ENCODE measurements at places on chromosomes 4 and X.
A peak's percentile ranks its signal among the peaks of the same experiment; 100 is the strongest.

- no peak for DNase-seq
Observed at GRCh38 chr4:128550060-128550459, 259.4 kb upstream of the JADE1 start.

DNA sequence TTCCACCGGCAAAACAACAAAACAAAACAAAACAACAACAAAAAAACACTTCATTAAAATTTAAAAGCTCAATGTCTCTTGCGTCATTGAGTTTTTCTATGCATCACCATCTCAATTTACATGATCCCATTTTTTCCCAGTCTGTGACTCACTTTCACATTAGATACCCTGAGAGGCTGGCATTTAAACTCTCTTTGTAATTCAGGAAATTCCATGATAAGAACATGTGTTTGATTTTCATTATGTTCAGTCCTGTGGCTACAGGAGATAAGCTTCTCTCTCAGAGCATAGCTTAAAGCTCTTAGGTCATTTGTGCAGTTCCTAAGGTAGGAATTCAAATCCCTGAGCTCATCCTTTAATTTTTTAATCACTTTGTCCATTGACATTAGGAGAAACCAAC is 104.6 kb downstream of the NBDY start:
- no peak for DNase-seq

DNA sequence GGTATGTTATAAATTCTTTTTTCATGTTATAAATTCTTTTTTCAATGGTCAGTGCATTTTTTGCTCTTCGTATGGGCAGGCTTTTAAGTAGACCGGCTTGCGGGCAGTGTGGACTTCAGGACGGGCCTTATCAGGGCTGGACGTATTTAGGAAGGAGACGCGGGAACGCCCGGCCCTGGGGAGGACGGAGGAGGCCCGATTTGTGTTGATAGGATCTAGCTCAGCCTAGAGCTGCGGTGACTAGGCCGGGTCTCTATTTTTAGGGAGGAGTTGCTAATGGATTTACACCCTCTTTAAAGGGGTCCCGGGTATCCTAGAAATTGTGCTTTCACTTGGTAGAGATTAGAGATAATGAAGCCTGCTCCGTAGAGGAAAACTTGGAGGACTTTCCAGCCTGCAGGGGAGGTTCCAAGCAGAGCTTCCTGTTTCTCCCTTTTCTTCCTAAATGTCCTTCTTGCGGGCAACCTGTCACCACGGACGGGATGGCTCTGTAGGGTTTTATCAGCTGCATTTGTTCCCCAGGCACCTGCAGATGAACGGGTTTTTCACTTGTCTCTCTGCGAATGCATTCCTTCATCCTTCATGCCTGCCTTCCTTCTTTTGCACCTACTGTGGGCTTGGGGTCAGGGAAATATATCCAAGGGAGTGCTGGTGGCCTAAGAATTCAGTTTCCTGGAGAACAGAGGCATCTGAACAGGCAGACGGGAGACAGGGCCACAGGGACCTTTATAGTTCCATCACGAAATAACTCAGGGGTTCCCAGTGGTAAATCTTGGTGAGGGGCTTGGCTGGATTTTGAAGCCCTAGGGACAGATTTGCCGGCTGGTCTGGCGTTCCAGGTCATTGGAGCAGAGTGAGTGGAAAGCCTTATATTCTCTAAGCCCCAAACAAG is 1.4 kb downstream of the CD99 start:
- DNase-seq: peak; percentile 63

GRCh38 chr4:57078685-57079521 is 31.3 kb downstream of the IGFBP7 start:
- DNase-seq: peak; percentile 36

DNA sequence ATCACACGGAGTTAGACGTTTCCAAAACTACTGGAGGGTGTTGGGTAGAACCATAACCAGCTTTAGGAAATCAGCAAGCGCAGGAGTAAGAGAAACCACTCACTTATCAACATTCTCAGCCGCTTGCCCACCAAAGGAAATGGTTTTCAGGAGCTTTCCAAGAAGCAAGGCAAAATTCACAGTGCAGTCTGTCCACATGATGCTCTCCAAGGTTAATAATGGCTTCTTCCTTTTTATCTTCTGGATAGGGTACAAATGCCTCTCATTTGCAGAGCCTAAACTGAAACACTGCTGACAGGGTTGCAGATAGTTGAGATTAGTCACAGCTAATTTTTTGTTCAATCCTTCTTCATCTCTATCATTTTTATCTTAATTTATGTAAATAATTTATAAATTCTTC is 705.4 kb downstream of the RAB28 start:
- no peak for DNase-seq

DNA sequence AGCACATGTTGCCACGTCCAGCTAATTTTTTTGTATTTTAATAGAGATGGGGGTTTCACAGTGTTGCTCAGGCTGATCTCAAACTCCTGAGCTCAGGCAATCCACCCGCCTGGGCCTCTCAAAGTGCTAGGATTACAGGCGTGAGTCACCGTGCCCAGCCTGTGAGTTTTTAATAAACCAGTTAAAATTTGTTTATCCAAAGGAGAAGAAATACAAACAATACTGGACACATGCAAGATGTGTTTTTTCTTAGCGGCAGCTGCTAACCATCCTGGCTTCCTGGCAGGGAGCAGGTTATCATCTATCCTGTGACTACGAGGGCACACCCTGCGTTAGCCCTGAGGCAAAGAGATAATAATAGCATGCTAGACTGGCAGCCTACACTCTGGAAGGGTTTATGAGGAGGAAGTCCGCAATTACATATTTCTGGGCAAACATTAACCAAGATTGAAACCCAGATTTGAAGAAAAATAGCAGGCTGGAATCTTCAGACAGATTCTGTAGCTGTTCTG is 191.4 kb downstream of the SPRY1 start:
- DNase-seq: no peak

All from H7 (cell line).